ENCODE measurements at places on chromosomes 7 and 10.

- no peak overlapping the region for H3K4me3 ChIP-seq
- no peaks in the 10 kb centered on the region for H3K4me1 ChIP-seq
- no peak overlapping the region for H3K27ac ChIP-seq
- DNase-seq = no peak
- no peaks in the 10 kb centered on the region for H3K36me3 ChIP-seq
Measured at GRCh38 chr7:92961961-92962360, 125.6 kb upstream of the CDK6 start.

- H3K27ac ChIP-seq = peak overlapping the region; percentile 45
- H3K27me3 ChIP-seq = no peaks in the 10 kb centered on the region
- H3K36me3 ChIP-seq = peaks cover 9% of the 10 kb centered on the region
Measured at GRCh38 chr7:66697449-66698438, 42.8 kb upstream of the RABGEF1 start.

GRCh38 chr7:6305330-6305729 is 32.9 kb upstream of the CYTH3 start:
- no peak overlapping the region for H3K4me3 ChIP-seq
- no peak for DNase-seq
- H3K36me3 ChIP-seq = no peaks in the 10 kb centered on the region

DNA sequence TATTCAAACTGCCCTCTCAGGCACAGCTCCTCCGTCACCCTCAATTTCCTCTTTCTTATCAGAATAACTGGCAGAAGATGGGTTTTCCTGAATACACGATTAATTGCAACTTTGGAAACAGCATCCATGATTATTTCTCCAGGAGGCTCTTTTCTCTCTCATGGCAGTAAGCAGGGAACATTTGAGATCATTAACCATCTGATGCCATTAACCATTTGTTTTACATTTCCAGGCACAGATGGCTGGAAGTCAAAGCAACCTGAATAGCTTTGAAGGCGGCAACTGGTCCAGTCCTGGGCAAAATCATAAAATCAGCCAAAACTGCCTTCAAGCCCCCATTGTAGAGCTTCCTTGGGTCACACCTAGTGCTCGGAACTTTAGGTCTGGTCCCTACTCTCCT is 289.5 kb upstream of the AOAH start:
- no peak overlapping the region for H3K27ac ChIP-seq
- H3K27me3 ChIP-seq = peaks cover under 1% of the 10 kb centered on the region
- H3K4me3 ChIP-seq = no peak overlapping the region
- H3K36me3 ChIP-seq = no peaks in the 10 kb centered on the region

DNA sequence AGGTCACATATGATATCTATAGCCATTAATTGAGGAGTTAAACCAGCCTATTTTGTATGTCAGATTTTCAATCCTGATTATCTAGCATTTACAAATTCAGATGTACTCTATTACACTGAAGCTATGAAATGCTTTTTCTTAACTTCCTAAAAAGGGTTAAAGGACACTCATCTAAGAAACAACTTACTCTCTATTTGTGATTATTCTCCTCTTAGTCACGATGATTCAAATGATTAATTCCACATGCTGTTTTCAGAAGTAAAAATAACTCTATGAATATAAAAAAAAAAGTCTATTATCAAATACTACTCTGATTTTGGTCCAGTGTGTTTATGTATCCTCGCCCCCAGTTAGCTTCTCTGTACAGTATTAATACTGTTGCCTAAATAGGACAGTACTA is 1199.9 kb downstream of the GATA3 start:
- peak overlapping the region; percentile 58 for H3K4me3 ChIP-seq
- peaks cover 22% of the 10 kb centered on the region for H3K4me1 ChIP-seq
- H3K36me3 ChIP-seq = no peaks in the 10 kb centered on the region

DNA sequence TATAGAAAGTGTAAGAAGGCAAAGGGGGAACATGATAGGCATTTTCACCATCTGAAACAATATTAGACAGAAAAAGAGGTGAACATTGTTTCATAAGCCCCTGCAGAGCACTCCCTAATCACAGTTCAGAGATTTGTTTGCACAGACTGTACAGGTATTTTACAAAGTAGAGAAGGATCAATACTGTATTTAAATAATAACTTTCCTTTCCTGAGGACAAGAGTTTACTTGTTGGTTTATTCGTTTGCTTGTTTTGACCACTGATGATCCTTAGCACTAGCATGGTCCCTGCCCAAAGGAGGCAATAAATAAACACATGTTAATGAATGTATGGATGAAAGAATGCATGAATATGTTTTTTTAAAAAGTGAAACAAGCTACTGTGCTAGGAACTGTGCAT is 690.1 kb upstream of the COBL start:
- no peaks in the 10 kb centered on the region for H3K27me3 ChIP-seq
- H3K27ac ChIP-seq = no peak overlapping the region
- no peak overlapping the region for H3K4me3 ChIP-seq

DNA sequence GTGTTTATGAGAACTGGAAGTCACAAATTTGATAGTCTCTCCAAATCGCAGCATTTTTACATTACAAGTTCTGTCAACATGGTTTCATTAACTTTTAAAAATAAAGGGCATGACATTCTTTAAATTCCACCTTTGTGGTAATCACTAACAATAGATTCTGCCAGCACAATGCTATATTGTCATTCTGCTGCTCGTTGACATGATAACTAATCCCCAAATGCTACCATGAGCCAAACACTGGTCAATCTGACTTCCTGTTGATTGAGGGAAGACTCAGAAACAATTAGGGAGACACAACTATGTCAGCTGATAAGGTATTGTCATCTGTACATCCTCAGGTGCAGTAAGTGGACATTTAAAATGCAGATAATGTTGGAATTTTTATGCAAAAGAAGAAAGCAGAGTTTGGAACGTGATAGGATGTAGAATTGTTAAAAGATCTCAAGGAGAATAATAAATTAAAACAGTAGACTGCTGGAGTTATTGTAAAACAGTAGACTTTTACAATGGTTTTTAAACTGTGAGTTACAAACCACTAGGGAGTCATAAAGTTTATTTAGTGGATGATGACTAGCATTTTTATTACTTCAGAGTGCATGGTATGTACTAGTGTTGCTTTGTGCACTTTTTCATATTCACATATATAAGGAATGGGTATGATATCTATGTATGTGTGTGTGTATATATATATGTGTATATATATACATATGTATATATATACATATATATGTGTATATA is 126.4 kb upstream of the DKK1 start:
- no peaks in the 10 kb centered on the region for H3K27me3 ChIP-seq
- H3K4me3 ChIP-seq = no peak overlapping the region

DNA sequence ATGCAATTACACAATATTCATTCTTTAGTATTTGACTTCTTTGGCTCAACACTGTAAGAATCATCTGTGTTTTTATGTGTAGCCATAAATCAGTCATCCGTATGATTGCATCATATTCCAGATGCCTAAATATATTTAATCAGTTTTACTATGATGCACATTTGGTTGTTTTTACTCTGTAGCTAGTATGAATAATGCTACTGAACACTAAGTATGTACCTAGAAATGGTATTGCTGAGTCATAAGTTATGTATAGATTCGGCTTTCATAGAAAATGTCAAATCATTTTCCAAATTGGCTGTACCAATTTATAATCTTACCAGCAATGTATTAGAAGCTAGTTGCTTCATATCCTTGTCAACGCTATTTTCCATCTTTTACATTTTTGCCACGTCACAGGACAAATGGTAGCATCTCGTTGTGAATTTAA is 197.3 kb upstream of the PLXNA4 start:
- H3K27me3 ChIP-seq = peaks cover 9% of the 10 kb centered on the region
- DNase-seq = peak; percentile 59
- H3K36me3 ChIP-seq = no peaks in the 10 kb centered on the region
- H3K4me1 ChIP-seq = peaks cover 9% of the 10 kb centered on the region

- H3K27me3 ChIP-seq = no peaks in the 10 kb centered on the region
- H3K4me1 ChIP-seq = 0 out of 2 replicates have a peak, but pooled peaks cover 8% of the 10 kb centered on the region
- DNase-seq = no peak
- no peaks in the 10 kb centered on the region for H3K36me3 ChIP-seq
Measured at GRCh38 chr7:2698581-2699288, 10.7 kb downstream of the AMZ1 start.

GRCh38 chr10:7046615-7047014 is 364.2 kb downstream of the SFMBT2 start:
- H3K4me1 ChIP-seq = no peaks in the 10 kb centered on the region
- no peaks in the 10 kb centered on the region for H3K36me3 ChIP-seq
- H3K27me3 ChIP-seq = no peaks in the 10 kb centered on the region

DNA sequence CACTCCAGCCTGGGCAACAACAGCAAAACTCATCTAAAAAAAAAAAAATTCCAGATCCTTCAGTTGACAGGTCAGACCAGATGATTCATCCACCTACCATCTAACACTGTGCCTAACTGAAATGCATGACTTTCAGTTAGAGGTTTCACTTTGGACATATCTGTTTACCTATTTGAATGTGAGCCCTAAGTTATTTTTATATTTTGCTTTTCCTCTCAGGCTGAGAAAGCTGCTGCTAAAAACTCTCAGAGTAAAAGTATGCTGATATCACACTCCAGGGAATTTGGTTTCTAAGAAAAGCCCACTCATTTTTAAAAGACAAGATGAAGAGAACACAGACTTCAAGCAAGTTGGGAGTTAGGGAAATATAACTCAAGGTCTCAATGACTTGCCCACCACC is 126.0 kb downstream of the SGMS1 start:
- H3K36me3 ChIP-seq = no peaks in the 10 kb centered on the region
- H3K27ac ChIP-seq = peak overlapping the region; percentile 12
- H3K4me3 ChIP-seq = peak overlapping the region; percentile 27
- H3K4me1 ChIP-seq = peaks cover 20% of the 10 kb centered on the region
- DNase-seq = peak; percentile 68
